ENCODE measurements at places on chromosomes 12 and 14.

GRCh38 chr14:54349713-54350112 lies 47.1 kb upstream of the CDKN3 start:
- peaks cover 16% of the 10 kb centered on the region for H3K27me3 ChIP-seq
- peaks cover 9% of the 10 kb centered on the region for H3K4me1 ChIP-seq
- DNase-seq: no peak
- no peak overlapping the region for H3K4me3 ChIP-seq
- H3K36me3 ChIP-seq: no peaks in the 10 kb centered on the region

DNA sequence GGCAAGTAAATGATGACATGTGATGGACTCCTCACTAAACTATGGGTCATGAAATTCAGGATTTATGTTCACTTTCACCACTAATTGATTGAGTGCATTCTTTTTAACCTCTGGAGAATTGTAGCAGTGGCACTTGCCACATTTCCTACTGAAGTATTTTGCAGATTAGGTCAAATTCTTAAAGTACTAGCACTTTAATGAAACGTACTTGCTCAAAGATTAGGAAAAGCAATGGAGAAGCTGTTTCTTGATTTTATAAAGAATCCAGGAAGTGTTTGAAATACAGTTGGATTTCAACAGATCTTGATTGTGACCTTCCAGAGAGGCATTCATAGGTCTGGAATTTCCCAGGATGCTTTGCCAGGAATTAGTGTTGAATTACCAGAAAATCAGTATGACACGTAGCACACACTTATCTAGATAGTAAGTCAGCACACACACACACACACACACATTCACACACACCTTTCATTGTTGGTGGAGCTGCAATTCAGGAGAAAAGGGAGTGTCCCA lies 162.6 kb downstream of the MYRFL start:
- no peak for DNase-seq
- H3K27me3 ChIP-seq: no peaks in the 10 kb centered on the region
- no peaks in the 10 kb centered on the region for H3K4me1 ChIP-seq
- H3K27ac ChIP-seq: no peak overlapping the region

- H3K27ac ChIP-seq: no peak overlapping the region
- no peaks in the 10 kb centered on the region for H3K36me3 ChIP-seq
- H3K4me3 ChIP-seq: no peak overlapping the region
- H3K4me1 ChIP-seq: no peaks in the 10 kb centered on the region
- no peak for DNase-seq
These were observed 281.2 kb downstream of the PAWR start for GRCh38 chr12:79409562-79409961.

DNA sequence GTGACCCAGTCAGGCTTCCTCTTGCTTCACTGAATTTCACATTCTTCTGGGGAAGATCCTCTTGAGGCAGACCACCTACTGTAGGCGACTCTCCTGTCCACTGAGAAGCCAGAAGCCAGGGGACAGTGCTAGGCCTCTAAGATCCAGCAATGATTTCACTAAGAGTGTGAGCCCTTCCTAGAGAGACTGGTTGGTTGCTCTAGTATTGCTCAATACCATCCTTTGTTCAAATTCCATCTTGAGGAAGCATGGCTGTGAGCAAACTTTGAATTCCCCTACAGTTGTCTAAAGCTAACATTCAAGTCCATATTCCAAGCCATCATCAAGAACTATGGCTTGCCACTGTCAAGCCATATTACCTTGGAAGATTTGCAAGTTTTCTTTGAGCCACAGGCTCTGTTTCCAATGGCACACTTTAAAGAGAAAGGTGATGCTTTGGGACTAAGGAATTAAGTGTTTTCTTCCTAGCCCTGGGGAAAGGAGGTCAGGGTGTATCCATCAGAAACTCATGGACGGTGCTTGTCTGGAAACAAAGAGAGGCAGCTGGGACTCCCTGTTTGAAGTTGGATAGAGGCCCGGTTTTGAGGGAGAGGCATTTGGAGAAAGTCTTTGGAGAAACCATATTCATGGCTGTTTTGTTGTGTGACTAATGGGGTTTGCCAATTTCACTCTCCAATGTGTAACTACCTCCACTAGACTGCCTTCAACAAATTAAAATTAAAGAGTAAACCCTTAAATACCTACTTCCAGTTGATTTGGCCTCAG lies 1217.9 kb downstream of the VRK1 start:
- H3K27ac ChIP-seq: no peak overlapping the region
- H3K27me3 ChIP-seq: no peaks in the 10 kb centered on the region
- no peak overlapping the region for H3K4me3 ChIP-seq
- DNase-seq: no peak
- peaks cover 5% of the 10 kb centered on the region for H3K36me3 ChIP-seq

GRCh38 chr12:109998904-109999648 lies at the start of gene ANKRD13A:
Gene ANKRD13A, plus strand, starts transcription at chr12:109999430. Its CDS starts 259 bp downstream, at chr12:109999689.
- H3K4me1 ChIP-seq: peaks cover 69% of the 10 kb centered on the region
- H3K27me3 ChIP-seq: peaks cover 3% of the 10 kb centered on the region
- H3K36me3 ChIP-seq: peaks cover 28% of the 10 kb centered on the region
- H3K27ac ChIP-seq: peak within 1 kb of the TSS; percentile 95
- peak; percentile 94 for DNase-seq

GRCh38 chr12:113071135-113072112 lies 14.9 kb downstream of the DTX1 start:
- H3K4me3 ChIP-seq: no peak overlapping the region
- H3K36me3 ChIP-seq: no peaks in the 10 kb centered on the region
- peaks cover 14% of the 10 kb centered on the region for H3K4me1 ChIP-seq
- no peaks in the 10 kb centered on the region for H3K27me3 ChIP-seq
- no peak for DNase-seq

DNA sequence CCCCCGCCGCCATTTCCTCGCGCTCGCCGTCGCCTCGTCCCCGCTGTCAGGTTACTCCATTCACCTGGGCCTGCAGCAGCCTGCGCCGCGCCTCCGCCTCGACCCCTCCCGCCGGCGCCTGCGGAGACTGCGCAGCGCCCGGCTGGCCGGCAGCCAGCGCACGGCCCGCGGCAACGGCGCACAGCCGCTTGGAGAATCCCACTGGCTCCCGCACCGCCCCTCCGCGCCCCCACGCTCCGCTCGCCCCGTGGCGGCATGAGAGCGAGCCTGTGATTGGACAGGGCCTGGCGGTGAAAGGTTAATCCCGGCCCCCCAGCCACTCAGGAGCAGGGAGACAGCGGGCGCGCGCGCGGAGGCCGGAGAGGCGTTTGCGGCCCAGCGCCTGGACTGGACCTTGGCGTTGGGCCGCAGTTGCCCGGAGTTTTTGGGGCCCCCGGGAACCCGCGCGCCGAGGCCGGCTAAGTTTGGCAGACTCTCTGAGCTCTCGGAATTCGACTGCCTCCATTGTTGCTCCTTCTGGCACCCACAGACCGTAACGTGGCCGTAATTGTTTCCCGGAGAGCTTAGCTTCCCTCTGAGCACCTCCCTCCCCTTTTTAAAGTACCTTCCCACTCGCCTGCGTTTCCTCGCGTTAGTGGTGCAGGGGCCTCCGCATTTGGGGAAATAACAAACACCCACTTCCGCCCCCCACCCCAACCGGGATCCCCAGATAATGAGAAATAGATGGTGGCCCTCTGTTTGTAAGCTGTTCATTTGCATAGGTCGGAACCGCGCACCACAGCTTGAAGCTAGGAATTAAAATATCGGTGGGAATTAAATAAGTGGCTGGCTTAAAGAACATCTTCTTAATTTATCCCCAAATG lies at the start of gene DICER1:
DICER1 (minus strand) TSS at position 203 of the 863 bp plus-strand sequence. CDS start 24,071 bp downstream, outside the sequence.
- peaks cover 4% of the 10 kb centered on the region for H3K27me3 ChIP-seq
- peak within 1 kb of the TSS; percentile 94 for H3K4me3 ChIP-seq
- peaks cover 44% of the 10 kb centered on the region for H3K4me1 ChIP-seq
- H3K27ac ChIP-seq: peak within 1 kb of the TSS; percentile 99

- no peak overlapping the region for H3K4me3 ChIP-seq
- no peaks in the 10 kb centered on the region for H3K36me3 ChIP-seq
These were observed 314.6 kb downstream of the BCL11B start for GRCh38 chr14:98957211-98958047.

GRCh38 chr12:114963846-114964245 lies 279.9 kb upstream of the TBX3 start:
- H3K27ac ChIP-seq: no peak overlapping the region
- no peaks in the 10 kb centered on the region for H3K36me3 ChIP-seq
- H3K4me3 ChIP-seq: no peak overlapping the region
- H3K27me3 ChIP-seq: no peaks in the 10 kb centered on the region
- DNase-seq: no peak

GRCh38 chr12:76666290-76666835 lies 97.6 kb upstream of the ZDHHC17 start:
- H3K4me1 ChIP-seq: peaks cover 7% of the 10 kb centered on the region
- H3K27me3 ChIP-seq: peaks cover 24% of the 10 kb centered on the region
- no peaks in the 10 kb centered on the region for H3K36me3 ChIP-seq
- H3K27ac ChIP-seq: no peak overlapping the region

GRCh38 chr12:96241846-96242256 lies 47.7 kb downstream of the ELK3 start:
- H3K36me3 ChIP-seq: peaks cover 29% of the 10 kb centered on the region
- H3K27me3 ChIP-seq: no peaks in the 10 kb centered on the region
- peaks cover 50% of the 10 kb centered on the region for H3K4me1 ChIP-seq
- peak overlapping the region; percentile 79 for H3K27ac ChIP-seq
- DNase-seq: peak; percentile 73
- peak overlapping the region; percentile 21 for H3K4me3 ChIP-seq

- H3K4me3 ChIP-seq: no peak overlapping the region
- H3K27ac ChIP-seq: no peak overlapping the region
- no peaks in the 10 kb centered on the region for H3K4me1 ChIP-seq
- H3K36me3 ChIP-seq: no peaks in the 10 kb centered on the region
- DNase-seq: no peak
- peaks cover 19% of the 10 kb centered on the region for H3K27me3 ChIP-seq
These were observed 4.9 kb upstream of the KRT8 start for GRCh38 chr12:52909796-52910195.

- no peaks in the 10 kb centered on the region for H3K36me3 ChIP-seq
These were observed 966.1 kb downstream of the FSCB start for GRCh38 chr14:43540948-43541347.

DNA sequence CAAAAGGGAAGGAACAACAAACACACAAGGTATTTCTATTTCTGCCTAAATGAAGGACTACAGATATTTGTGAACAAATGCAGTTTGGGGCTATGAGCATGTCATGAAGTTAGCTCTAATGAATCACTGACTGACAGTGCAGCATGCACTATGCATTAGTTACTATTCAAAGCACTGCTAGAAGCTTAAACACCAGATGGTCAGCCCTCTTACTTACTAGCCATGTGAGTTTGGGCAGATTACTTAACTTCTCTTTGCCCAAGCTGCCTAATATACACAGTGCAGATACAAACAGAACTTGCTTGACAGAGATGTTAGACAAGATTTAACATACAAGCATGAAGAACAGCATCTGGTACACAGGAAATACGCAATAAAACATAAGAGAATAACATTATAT lies 96.0 kb downstream of the ATXN2 start:
- no peaks in the 10 kb centered on the region for H3K27me3 ChIP-seq
- peaks cover 10% of the 10 kb centered on the region for H3K4me1 ChIP-seq
- H3K27ac ChIP-seq: no peak overlapping the region

DNA sequence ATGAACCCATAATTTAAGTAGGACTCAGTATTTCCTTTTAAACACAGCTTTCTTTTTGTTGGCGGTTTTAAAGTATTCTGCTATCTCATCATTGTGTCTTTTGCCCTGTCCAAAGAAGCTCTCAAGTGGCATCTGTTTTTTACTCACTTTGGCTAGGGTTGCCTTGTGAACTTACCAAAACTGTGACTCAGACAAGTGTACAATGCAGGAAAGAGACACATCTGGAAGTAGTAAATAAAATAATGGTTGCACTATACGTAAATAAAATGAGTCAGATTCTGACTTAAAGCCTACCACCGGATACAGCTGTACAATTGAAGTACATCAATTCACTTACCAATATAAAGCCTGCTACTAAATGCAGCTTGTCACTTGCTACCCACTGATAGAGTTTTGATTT lies 619.2 kb upstream of the LRFN5 start:
- no peaks in the 10 kb centered on the region for H3K27me3 ChIP-seq
- H3K27ac ChIP-seq: no peak overlapping the region
- H3K36me3 ChIP-seq: no peaks in the 10 kb centered on the region
- no peaks in the 10 kb centered on the region for H3K4me1 ChIP-seq

DNA sequence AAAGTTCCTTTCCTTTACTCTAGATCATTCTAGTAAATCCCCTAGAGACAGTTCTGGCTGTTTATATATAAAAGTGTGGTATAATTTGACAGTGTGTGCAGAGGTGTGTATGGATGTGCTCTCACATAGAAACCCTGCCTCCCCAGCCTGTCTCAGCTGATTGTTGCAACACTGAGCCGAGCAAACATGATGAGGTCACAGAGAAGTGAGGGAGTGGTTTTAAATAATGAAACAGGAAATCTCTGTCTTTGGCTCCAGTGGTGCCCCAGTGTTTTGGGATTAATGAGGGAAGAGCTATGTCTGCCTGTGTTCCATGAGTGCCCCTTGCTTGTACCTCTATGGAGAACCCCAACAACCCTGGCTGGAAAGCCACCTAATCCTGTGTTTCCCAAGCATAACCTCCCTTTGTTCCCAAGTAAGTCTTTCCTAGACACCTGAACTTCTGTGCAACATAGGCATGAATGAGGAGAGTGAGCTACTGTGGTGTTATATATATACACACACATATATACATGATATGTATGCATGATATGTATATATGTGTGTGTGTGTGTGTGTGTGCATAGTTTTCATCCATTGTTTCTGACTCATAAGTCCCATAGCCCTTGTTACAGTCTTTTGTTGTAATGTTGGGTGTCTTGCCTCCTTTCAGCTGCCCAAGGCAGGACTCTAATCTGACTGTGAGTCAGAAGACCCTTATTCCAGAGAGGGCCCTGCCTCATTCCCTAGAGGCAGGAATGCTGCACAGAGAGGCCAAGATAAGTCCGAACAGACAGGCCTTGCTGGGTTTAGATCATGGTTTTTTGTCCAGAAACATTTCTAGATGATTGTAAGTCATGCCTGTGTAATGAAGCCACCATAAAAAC lies 18.0 kb downstream of the TRAF3 start:
- H3K27me3 ChIP-seq: no peaks in the 10 kb centered on the region
- no peak overlapping the region for H3K4me3 ChIP-seq
- DNase-seq: peak; percentile 64
- peaks cover 50% of the 10 kb centered on the region for H3K4me1 ChIP-seq

DNA sequence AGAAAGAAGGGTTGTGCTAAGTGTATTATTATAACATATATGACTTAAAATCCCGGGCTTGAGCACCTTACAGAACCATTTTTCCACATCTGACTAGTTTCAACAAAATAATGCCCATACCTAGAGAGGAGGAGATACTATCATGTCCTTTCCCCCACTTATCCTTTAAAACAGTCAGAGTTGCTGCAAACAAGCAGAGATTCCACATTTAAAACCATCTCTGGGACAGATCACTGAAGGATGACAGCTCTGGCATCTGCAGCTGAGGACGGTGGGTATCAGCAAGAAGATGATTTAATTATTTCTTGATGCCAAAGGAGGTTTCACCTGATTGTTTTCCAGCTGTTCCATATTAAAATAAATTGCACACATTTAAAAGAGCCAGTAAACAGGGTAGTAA lies 328.0 kb upstream of the TMTC1 start:
- no peak overlapping the region for H3K27ac ChIP-seq
- no peaks in the 10 kb centered on the region for H3K4me1 ChIP-seq
- no peak overlapping the region for H3K4me3 ChIP-seq
- no peaks in the 10 kb centered on the region for H3K27me3 ChIP-seq
- no peak for DNase-seq

Data from activated naive CD4-positive, alpha-beta T cell treated with anti-CD3 and anti-CD28 coated beads, Interleukin-2, amount 10 ng/mL, durations not matched to agents 7 days and 5 days (primary cell).